ENCODE measurements at places on chromosomes 13 and 19. TPM values are rescaled to one million over a fixed set of nuclear protein-coding genes. Genes with fewer than 3 reads are reported as not detected.

PRR12 gene
- 15.4 TPM for total RNA-seq

ALG11 gene
- 13.9 TPM for total RNA-seq

KCNRG gene
- 5.4 TPM for total RNA-seq

CBARP gene
- 0.58 TPM for total RNA-seq

PEG3 gene
- 10.4 TPM for total RNA-seq

CPAMD8 gene
- 21.0 TPM for total RNA-seq

GRCh38 chr19:30227661-30228112 lies 144.5 kb upstream of the ZNF536 start:
- no peak for DNase-seq

DNA sequence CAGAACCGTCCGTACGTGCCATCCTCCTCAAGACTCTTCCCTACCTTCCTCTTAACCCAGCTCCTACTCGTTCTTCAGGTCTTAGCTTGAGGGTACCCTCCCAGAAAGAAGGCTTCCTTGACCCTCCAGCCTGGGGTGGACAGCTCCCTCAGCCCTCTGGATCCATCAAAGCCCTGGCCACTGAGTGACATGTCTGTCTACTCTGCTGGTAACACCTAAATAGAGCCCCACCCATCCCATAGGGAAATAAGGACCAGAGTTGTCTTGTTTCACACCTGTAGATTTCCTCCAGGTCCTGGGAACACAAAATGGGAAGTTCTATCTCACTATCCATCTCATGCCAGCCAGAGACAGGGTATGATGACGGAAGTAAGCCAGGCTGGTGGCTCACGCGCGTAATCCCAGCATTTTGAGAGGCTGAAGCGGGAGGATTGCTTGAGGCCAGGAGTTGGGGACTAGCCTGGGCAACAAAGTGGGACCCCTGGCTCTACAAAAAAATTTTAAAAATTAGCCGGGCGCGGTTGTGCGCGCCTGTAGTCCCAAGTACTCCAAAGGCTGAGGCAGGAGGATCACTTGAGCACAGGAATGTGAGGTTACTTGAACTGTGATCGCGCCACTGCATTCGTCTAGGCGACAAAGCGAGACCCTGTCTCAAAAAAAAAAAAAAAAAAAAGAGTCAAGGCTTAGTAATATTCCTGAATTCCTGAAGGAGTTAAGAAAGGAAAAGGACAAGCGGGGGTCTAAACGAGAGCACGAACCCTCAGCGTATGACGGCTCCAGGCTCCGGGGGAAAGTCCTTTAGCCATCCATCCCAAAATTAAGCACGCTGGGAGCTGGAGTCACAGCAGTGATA lies 566 bp upstream of the CCDC97 start:
- DNase-seq, result no peak

- no peak for DNase-seq
These were observed 82.0 kb downstream of the MYO16 start for GRCh38 chr13:108711386-108711785.

- no peak for DNase-seq
These were observed 34.3 kb downstream of the COL4A1 start for GRCh38 chr13:110272651-110273050.

GRCh38 chr13:75744127-75744526 lies 108.0 kb downstream of the LMO7 start:
- no peak for DNase-seq

GRCh38 chr19:10535613-10536012 lies 8.1 kb upstream of the ATG4D start:
- DNase-seq, result no peak

- no peak for DNase-seq
These were observed 1174.9 kb downstream of the PCDH17 start for GRCh38 chr13:58806401-58806800.

- no peak for DNase-seq
These were observed 14.6 kb downstream of the RAB20 start for GRCh38 chr13:110546926-110547325.

GRCh38 chr13:68234274-68234673 lies 1004.1 kb upstream of the PCDH9 start:
- DNase-seq, result no peak

- no peak for DNase-seq
These were observed 2.7 kb downstream of the PRKACA start for GRCh38 chr19:14114854-14115253.

Data from esophagus muscularis mucosa (tissue), 4 donors.